ENCODE measurements at places on chromosomes 12 and 14. TPM values are rescaled to one million over a fixed set of nuclear protein-coding genes. Genes with fewer than 3 reads are reported as not detected.

The C2CD5 gene
- polyA plus RNA-seq, result 26.4 TPM

The SLC25A21 gene
- not detected for polyA plus RNA-seq

The MYF5 gene
- polyA plus RNA-seq, result not detected

The SRRM4 gene
- 0.07 TPM for polyA plus RNA-seq

The ST8SIA1 gene
- polyA plus RNA-seq, result 1.2 TPM

The MIPOL1 gene
- 2.0 TPM for polyA plus RNA-seq
